T-cell (primary cell): ENCODE measurements at places on chromosomes 1 and 21.

GRCh38 chr1:56202796-56203492, 376.4 kb downstream of the PLPP3 start:
- H3K4me1 ChIP-seq, result no peaks in the 10 kb centered on the region
- DNase-seq, result no peak
- no peak overlapping the region for H3K27ac ChIP-seq
- no peaks in the 10 kb centered on the region for H3K27me3 ChIP-seq

GRCh38 chr1:112060261-112060660, 70.8 kb upstream of the KCND3 start:
- peaks cover 26% of the 10 kb centered on the region for H3K27me3 ChIP-seq
- no peak overlapping the region for H3K4me3 ChIP-seq
- H3K36me3 ChIP-seq, result no peaks in the 10 kb centered on the region
- no peaks in the 10 kb centered on the region for H3K4me1 ChIP-seq
- H3K27ac ChIP-seq, result no peak overlapping the region

GRCh38 chr1:216983823-216984222, 260.6 kb upstream of the ESRRG start:
- no peak overlapping the region for H3K4me3 ChIP-seq
- H3K36me3 ChIP-seq, result no peaks in the 10 kb centered on the region
- no peaks in the 10 kb centered on the region for H3K4me1 ChIP-seq
- no peaks in the 10 kb centered on the region for H3K27me3 ChIP-seq
- no peak for DNase-seq
- no peak overlapping the region for H3K27ac ChIP-seq

GRCh38 chr1:87398641-87399040, 70.0 kb downstream of the LMO4 start:
- H3K4me3 ChIP-seq, result no peak overlapping the region
- H3K4me1 ChIP-seq, result no peaks in the 10 kb centered on the region
- H3K36me3 ChIP-seq, result no peaks in the 10 kb centered on the region
- H3K27me3 ChIP-seq, result no peaks in the 10 kb centered on the region
- DNase-seq, result no peak

DNA sequence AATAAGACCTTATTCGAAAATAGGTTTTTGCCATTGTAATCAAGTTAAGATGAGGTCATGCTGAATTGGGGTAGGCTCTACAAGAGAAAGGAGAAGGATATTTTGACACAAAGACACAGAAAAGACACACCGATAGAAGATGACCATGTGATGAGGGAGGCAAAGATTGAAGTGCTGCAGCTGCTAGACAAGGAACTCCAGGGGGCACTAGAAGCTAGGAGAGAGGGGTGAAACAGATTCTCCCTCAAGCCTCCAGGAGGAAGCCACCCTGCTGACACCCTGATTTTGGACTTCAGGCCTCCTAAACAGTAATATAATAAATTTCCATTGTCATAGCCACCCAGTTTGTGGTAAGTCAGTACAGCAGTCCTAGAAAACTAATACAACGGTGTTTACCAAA, 506.8 kb upstream of the CAMK1G start:
- H3K36me3 ChIP-seq, result no peaks in the 10 kb centered on the region
- H3K27ac ChIP-seq, result no peak overlapping the region
- H3K27me3 ChIP-seq, result no peaks in the 10 kb centered on the region
- no peaks in the 10 kb centered on the region for H3K4me1 ChIP-seq

DNA sequence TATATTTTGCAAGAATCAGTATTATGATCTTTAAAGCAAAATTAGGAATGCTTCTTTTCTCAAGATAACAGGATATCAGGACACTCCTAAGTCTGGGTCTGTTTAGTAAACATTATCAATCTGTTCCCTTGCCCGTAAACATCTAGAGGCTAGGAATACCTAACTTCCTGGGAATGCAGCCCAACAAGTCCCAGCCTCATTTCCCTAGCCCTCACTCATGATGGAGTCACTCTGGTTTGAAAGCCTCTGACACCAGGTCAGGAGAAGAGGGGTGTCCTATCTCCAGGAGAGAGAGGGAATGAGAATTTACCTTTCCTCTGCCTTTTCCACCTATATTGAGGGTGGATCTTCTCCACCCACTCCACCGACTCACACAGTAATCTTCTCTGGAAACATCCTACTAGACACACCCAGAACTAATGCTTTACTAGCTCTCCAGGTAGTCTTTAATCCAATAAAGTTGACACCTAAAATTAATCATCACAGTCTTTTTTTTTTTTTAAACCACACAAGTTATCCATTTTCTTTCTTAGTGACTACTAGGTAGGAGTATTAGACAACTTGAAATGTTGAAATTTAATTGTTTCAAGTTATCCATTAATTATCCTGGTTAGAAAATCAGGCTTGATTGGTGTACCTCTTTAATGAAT, 659.3 kb downstream of the USP25 start:
- no peaks in the 10 kb centered on the region for H3K36me3 ChIP-seq
- no peak for DNase-seq
- no peaks in the 10 kb centered on the region for H3K4me1 ChIP-seq
- no peak overlapping the region for H3K4me3 ChIP-seq

DNA sequence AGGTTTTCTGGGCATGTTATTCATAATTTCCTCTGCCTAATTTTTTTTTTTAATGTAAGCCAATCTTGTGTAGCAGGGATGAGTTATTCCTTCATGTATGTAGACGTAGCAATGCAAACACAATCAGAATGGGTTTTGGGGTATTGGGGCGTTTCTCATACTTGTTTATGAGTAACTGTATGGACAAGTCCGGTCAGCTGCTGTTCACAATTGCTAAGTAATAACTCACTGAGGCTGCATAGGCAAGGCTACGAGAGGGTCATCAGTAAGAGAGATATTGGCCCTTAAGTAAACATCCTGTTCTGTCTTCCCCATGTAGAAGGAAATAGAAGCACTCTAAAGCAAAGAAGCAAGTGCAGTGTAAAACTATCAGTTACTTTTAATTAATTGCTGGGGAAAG, 9.5 kb upstream of the TARS2 start:
- no peak for DNase-seq
- no peak overlapping the region for H3K4me3 ChIP-seq
- H3K36me3 ChIP-seq, result no peaks in the 10 kb centered on the region
- H3K27me3 ChIP-seq, result no peaks in the 10 kb centered on the region
- H3K27ac ChIP-seq, result no peak overlapping the region
- H3K4me1 ChIP-seq, result no peaks in the 10 kb centered on the region

GRCh38 chr1:67726224-67726623, 41.2 kb downstream of the GADD45A start:
- no peak overlapping the region for H3K4me3 ChIP-seq
- DNase-seq, result no peak
- no peaks in the 10 kb centered on the region for H3K4me1 ChIP-seq
- H3K27me3 ChIP-seq, result peaks cover under 1% of the 10 kb centered on the region
- no peaks in the 10 kb centered on the region for H3K36me3 ChIP-seq

DNA sequence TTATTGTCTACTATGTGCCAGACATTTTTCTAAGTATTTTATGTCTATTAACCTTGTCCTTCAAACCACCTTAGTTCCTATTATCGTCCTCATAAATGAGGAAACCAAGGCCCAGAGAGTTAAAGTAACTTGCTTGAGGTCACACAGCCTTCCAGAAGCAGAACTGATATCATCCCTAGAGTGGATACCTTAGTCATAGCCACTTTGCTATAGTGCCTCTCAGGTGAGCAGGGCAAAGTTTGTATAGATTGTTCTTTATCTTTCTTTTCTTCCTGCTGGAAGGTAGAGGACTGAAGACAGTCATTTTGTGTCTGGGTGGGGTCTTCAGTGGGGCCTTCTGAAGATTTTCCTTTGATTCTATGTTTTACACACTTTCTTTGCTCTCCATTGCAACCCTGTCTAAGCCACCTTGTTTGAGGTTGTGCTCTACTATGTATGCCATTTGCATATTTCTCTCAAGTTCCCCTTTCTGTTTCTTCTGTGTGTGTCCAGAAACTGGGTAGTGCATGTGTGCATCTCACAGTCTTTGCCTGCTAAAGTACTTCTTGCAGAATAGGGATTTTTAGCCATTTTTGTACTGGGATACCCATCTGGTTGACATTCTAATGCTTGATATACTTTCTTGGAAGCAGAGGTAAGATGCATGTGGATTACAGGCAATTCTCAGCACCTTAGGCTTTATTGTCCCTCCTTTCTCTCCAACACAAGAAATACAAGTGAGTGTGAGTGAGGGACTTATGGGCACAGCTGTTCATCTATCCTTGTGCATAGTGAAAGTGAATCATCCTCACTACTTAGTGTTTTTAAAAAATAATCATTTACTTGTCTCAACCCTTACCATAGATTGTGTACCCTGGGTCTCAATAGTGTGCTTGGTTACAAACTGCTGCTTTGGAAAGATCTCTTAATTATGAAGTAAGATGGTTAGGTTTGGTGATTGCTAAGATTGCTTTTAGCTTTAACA, 207.6 kb upstream of the HMCN1 start:
- no peak for DNase-seq
- H3K36me3 ChIP-seq, result no peaks in the 10 kb centered on the region
- no peak overlapping the region for H3K27ac ChIP-seq
- H3K4me3 ChIP-seq, result no peak overlapping the region
- no peaks in the 10 kb centered on the region for H3K4me1 ChIP-seq

DNA sequence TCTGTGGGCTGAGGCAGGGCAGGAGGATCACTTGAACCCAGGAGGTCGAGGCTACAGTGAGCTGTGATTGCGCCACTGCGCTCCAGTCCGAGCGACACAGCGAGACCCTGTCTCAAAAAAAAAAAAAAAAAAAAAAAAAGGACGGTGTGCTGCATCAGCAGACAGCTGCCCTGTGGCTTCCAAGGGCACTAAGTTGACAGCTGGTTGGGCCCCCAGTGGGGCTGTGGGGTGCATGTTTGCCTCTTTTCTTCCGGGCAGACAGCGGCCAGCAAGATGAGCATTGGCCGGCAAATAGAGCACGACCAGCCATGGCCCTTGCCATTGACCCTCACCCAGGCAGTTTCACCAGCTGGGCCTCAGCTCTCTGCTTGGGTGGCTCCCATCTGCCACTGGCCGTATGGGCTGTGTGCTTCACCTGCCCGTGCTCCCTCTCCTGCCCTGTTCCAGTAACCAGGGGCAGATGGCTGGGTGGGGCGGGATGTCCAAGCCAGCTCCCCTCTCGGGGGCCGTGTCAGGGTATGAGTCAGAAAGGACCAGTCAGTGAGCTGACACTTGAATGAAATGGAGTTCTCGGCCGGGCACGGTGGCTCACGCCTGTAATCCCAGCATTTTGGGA, 12.3 kb upstream of the SLC25A34 start:
- no peak for DNase-seq
- no peaks in the 10 kb centered on the region for H3K4me1 ChIP-seq
- no peak overlapping the region for H3K4me3 ChIP-seq
- H3K36me3 ChIP-seq, result peaks cover 81% of the 10 kb centered on the region
- no peak overlapping the region for H3K27ac ChIP-seq
- no peaks in the 10 kb centered on the region for H3K27me3 ChIP-seq

GRCh38 chr1:26785611-26786436, 1.9 kb upstream of the PIGV start:
- DNase-seq, result no peak
- peaks cover 62% of the 10 kb centered on the region for H3K4me1 ChIP-seq
- H3K4me3 ChIP-seq, result no peak overlapping the region
- peaks cover 15% of the 10 kb centered on the region for H3K36me3 ChIP-seq
- H3K27ac ChIP-seq, result peak overlapping the region; percentile 97

- H3K4me3 ChIP-seq, result no peak overlapping the region
- H3K36me3 ChIP-seq, result no peaks in the 10 kb centered on the region
- DNase-seq, result no peak
- H3K27me3 ChIP-seq, result peaks cover 18% of the 10 kb centered on the region
These were observed 437.0 kb downstream of the MATN1 start for GRCh38 chr1:30286241-30286987.

DNA sequence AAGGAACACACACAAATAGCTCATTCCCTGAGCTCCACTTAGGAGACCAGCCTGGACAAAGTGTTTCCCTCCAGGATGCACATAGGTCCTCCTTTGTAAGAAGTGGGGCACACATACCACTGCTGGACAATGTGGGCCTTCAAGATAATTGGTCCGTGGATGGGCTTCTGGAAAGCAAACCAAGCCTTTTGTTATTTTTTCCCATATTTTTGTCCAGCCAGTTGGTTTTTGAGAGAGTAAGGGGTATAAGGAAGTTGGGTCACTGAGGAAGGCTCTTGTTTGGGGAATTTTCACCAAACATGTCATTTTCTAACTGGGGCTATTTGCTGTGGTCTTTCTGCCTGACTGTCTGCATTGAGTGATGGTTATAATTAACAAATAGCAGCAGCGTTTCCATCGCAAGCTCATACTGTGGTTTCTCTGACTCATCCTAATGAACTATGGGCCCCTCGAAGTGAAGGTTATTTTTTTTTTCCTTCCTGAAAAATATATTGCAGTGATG, 306.3 kb upstream of the DUSP10 start:
- H3K4me1 ChIP-seq, result no peaks in the 10 kb centered on the region
- no peak overlapping the region for H3K27ac ChIP-seq
- H3K4me3 ChIP-seq, result no peak overlapping the region
- no peaks in the 10 kb centered on the region for H3K27me3 ChIP-seq
- H3K36me3 ChIP-seq, result no peaks in the 10 kb centered on the region

GRCh38 chr1:145425436-145426029, at the start of gene NBPF20:
Gene NBPF20, minus strand, starts transcription at chr1:145425603. Its CDS starts 20,331 bp downstream, at chr1:145405272.
- peaks cover 11% of the 10 kb centered on the region for H3K27me3 ChIP-seq
- DNase-seq, result peak; percentile 78
- H3K4me3 ChIP-seq, result peak within 1 kb of the TSS; percentile 77

DNA sequence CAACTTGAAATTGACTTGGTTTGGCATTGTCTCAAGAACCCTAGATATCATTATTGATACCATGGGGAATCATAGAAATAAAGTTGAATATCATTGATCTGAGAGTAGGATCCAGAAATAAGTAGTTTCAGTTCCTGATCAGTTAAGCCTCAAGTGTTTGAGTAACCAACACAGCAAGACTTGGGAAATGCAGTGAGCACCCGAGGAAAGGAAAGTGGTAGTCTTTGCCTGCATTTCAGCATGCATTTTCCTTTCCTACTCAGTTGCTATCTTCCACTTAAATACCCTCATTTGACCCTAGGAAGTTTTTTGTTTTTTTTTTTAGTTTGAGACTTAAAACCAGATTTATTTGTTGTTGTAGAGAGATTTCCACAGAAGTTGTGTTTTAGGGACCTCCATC, 18.9 kb downstream of the CLEC20A start:
- H3K4me3 ChIP-seq, result no peak overlapping the region
- no peaks in the 10 kb centered on the region for H3K4me1 ChIP-seq

DNA sequence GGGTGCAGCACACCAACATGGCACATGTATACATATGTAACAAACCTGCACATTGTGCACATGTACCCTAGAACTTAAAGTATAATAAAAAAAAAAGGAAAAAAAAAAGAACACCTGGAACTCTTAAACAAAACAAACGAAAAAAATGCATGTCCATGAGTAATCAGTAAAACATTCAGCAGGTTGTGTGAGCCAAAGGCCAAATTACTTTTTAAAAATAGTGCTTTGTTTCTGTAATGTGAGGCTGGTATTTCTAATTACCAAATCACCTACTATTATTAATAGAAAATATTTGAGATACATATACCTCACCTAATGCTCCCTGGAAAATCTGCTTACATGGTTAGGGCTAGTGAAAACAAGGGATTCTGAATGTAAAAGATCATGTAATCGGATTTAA, 294.4 kb upstream of the NR5A2 start:
- H3K4me3 ChIP-seq, result no peak overlapping the region
- no peaks in the 10 kb centered on the region for H3K4me1 ChIP-seq
- H3K27ac ChIP-seq, result no peak overlapping the region
- no peaks in the 10 kb centered on the region for H3K36me3 ChIP-seq
